Thyroid gland (tissue), 4 donors: ENCODE measurements at places on chromosomes 3 and 15.

GRCh38 chr3:57892423-57892822, 115.8 kb upstream of the FLNB start:
- no peak for DNase-seq

DNA sequence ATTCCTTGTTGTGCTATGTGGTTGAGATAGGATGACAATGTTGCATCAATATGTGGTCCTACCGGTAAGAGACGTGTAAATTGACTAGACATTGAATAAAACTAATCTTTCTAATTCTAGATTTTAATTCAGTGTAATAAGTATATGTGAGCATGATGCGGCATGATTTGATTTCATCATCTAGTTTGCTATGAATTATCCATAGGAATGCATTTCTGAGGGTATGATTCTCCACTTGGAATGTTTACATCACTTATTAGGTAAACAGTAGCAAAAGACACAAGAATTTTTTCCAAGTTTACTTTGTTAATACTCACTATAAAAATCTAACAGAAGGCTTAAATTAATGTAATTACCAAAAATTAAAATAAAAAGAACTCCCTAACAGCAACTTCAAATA, 353.5 kb downstream of the CADM2 start:
- no peak for DNase-seq

- no peak for DNase-seq
Observed at GRCh38 chr3:108085810-108086350, 5.0 kb downstream of the CD47 start.

GRCh38 chr3:19399356-19399755, 251.0 kb downstream of the KCNH8 start:
- no peak for DNase-seq

GRCh38 chr3:61724183-61724582, 162.8 kb downstream of the PTPRG start:
- DNase-seq = no peak

GRCh38 chr3:13236557-13237173, 163.4 kb upstream of the IQSEC1 start:
- DNase-seq = no peak

GRCh38 chr3:128067489-128067888, 15.3 kb downstream of the SEC61A1 start:
- DNase-seq = no peak

DNA sequence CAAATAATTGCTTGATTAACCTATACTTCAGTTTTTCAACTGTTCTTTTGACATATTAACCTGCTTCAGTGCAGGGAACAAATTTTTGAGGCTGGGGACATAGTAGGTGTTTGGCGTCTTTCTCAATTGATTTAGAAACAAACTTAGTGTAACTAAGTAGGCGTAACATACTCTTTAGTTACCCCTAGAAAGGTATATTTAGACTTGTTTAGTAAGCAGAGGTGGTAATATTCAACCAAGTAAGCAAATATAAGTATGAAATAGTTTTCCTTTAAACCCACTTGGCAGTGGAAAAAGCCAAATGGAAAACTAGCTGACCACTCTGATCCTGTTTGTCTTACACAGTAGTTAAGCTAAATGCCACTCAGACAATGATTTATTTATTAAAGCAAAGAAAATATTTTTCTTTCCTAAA, 113.2 kb downstream of the MBNL1 start:
- no peak for DNase-seq

DNA sequence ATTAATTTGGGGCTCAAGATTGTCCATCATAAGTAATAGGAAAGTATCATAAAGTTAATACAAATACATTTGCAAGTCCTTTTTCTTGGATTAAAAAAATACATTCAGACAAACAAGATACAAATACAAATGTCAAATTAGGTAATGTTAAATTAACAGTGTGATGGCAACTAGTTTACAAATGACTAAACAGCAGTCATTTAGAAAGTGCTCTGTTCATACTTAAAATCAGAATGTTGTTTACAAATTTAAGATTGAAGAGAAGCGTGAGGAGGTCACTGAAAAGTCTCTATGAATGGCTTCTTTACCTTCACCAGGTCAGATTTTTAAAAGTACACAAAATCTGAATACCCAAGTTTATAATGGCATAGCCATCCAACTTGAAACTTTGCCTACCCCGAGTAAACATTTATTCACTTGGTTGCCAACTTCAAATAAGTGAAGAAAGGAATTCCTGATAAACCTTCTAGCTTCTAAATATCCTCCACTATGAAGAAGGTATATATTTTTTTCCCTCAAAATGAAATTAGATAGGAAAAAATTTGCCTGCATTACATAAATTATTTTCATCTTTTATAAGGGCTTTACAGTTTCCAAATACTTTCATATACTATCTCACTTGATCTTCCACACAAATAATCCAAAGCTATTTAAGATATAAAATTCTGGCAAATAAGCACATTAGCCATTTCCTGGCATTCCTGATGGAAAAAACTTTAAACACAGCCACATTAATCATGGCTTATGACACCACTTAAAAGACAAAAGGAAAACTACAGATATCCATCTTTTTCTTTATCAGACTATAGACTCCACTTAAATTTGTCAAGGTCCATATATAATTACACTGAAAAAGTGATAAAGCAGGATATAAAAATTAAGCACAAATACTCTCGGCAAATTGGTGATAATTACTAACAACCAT, 11.5 kb upstream of the NEK10 start:
- no peak for DNase-seq

GRCh38 chr15:52343831-52344230, 48.2 kb upstream of the MYO5C start:
- DNase-seq = no peak

DNA sequence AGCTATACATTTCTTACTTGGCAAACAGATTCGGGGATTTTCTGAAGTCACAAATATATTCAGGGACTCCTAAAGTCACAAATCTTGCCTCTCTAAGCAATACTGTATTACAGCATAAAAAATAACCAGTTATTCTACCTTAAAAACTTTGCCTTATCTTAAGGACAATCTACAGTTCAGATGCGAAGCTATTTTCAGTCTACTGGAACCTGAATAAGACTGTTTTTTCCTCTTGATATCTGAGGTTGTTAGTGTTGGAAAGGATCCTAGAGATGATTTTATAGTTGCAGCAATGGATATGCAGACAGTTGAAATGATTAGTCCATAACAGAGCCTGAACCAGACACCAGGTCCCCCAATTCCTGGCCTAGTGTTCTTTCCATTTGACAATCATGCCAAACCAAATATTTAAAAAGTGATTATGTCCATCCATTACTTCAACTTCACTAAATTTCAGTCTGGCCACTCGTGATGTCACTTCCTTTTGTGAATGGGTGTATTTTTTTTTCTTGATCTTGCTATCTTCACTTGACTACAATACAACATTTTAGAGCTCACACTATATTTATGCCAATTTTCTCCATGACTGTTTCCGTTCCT, 1.8 kb downstream of the HDGFL3 start:
- no peak for DNase-seq

GRCh38 chr15:70524470-70524869, 238.9 kb downstream of the UACA start:
- DNase-seq = no peak

GRCh38 chr3:141986548-141987107, 110.2 kb downstream of the ATP1B3 start:
- DNase-seq = no peak

DNA sequence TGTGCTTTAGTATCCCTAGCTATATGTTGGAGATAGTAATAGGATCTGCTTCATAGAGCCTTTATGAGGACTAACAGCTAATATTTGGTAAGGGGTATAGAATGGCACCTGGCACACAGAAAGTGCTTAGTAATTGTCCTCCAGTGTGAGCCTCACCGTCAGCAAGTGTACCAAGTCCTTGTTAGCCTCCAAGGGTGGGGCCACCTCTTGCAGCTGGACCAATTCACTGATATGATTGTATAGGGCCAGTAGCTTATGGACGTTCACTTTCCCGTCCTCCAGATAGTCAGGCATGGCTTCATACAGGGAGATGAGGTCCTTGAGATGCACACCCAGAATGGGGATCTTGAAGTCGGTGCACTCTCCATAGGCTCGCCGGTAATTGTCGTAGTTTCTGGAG, 53.6 kb downstream of the FAM98B start:
- no peak for DNase-seq

GRCh38 chr3:38260474-38260873, 5.1 kb upstream of the SLC22A13 start:
- no peak for DNase-seq

GRCh38 chr15:98363955-98364354, 284.4 kb upstream of the IGF1R start:
- no peak for DNase-seq

DNA sequence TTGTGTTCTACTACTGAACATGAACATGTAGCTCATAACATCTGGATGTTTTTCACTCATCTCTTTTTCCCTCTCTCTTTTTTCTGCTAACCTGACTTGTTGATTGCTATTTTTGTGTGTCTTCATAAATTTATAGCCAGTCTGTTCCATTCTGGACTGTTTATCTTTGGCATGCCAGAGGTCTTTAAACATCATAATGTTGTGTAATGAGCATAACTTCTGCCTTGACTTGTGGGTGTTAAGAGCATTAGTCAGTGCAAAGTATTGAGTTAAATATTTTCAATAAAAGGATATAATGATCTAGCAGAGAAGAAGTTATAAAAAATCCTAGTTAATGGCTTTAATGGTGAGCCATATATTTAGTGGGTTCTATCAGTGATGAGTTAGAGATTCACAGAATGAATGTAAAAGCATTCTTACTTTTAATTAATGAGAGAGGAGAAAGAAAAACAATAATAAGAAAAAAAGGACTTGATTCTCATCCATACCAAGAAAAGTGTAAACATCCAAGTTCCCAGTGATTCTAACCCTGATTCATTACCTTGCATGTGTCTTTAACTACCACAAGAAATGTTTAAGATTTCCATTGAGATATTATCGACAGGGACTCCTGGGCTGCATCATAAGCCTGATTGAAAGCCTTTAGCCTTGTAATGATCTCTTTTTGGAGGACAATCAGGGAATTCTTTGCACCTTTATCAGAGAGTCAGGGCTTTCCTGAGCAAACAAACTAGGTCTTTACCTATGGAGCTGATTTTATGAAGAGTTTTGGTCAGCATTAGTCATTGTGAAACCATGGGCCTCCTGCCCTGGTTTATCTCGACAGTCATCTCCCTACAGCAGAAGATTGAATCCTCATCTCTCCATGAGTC, 22.9 kb downstream of the MITF start:
- no peak for DNase-seq

- DNase-seq = no peak
Observed at GRCh38 chr15:39807791-39808190, 25.1 kb upstream of the FSIP1 start.

DNA sequence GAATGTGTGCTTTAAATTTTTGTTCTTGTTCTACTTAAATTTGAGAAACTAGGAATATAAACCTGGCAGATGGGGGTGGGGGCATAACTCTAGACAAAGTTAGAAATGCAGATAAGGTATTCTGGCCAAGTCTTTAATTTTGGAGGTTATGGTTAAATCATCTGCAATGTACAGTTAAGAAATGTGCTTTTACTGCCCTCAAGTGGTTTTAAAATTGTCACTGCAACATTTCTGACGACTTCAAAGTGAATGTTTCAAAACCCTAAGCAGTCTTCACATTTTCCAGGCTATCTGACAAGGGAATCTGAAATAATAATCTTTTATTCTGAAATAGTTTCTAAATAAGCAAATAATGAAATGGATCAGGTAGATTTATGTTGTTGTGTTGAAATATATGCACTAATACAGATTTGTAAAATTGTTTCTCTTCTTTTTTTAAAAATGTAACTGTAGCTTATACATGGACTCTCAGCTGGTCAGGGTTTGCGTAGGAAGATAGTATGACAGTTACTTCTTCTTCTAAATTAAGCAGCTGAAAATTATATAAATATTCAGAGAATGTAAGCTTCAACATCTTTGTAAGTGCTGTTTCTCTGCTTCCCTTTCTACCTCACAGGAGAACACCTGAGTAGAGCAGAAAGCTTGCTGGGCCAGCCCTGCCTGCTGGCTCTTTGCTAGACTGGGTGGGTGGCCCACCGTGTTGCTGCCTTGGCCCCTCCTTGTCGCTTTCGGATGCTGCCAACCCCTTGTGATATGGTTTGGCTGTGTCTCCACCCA, 45.0 kb downstream of the SUCNR1 start:
- DNase-seq = no peak

- no peak for DNase-seq
Observed at GRCh38 chr15:62419192-62419591, 254.1 kb upstream of the C2CD4B start.

DNA sequence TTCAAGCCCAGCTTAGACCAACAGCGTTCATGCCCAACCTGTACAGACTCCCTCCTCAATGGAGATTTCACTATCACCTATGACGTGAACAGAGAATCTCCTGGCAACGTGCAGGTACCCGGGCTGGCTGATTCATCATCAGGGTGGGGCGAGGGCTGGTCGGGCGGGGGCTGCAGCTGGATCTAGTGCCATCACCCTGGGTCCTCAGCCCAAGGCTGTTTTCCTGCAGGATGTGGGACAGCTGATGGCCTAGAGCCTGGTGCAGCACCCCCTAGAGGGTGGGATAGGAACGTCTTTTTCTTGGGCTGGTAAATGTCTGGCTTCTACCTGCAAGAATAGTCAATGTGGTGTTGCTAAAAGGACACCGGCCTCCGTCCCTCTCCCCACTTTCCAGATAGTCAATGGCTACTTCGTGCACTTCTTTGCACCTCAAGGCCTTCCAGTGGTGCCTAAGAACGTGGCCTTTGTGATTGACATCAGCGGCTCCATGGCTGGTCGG, 4.4 kb downstream of the ITIH3 start:
- DNase-seq = no peak

- peak; percentile 40 for DNase-seq
Observed at GRCh38 chr3:37030588-37030987, 37.3 kb downstream of the MLH1 start.

GRCh38 chr3:55885721-55886120, 398.6 kb upstream of the WNT5A start:
- no peak for DNase-seq

GRCh38 chr15:40909662-40910630, 15.7 kb downstream of the VPS18 start:
- DNase-seq = no peak

DNA sequence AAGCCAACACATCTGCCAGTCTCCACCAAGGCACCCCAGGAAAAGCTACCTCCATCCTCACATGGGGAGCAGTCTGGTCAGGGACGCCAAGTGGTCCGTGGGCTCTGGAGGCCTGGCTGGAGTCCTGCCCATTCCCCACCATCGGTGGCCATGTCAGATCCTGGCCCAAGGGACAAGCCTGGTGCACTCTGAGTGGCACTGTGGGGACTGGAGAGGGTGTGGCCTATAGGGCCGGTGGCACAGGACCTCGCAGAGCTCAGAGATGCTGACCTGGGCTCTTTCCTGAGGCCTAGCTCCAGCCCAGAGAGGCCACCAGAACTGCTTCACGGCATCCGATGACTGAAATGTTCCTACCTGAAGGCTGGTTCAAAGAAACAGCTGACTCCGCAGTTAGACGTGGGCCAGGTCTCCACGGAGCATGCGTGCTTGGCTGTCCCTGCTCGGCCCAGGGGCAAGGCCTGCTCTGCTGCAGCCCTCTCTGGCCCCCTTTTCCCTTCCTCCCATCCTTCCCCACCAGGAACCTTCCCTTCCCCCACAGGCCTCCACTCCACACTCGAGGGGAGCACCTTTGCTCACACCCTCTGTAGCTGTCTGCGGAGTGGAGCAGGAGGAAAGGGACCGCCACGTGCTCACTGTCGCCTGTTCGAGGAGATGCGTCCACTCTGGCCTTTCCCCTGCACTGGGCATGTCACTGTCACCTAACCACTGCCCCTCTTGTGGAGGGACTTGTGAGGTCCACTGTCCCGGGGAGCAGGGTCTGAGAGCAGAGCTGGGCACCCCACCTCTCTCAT, 119.3 kb downstream of the CHSY1 start:
- DNase-seq = no peak
